NCI-H2029 treated with DMSO at 0.1 percent for 48 hours (cell line): ENCODE measurements at places on chromosomes 6 and 20.
A peak's percentile ranks its signal among the peaks of the same experiment; 100 is the strongest.

- no peak for DNase-seq
Observed at GRCh38 chr6:36139431-36139830, 9.1 kb downstream of the MAPK13 start.

DNA sequence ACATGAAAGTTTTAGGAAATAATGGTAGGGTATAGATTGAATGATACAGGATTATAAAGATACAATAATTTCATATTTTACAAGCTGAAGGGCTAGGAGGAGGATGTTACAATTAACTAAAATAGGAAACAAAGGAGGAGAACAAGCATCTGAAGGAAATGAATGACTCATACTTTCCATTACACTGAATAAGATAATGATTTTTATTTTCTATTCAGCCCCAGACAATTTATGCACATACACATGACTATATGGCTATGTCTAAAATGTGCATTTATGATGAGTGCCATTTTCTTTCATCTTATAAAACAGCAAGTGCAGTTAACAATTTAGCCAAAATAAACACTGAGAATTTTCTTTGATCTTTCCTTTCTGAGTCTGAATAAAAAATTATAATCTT is 994.6 kb upstream of the ADGRB3 start:
- DNase-seq = no peak

- peak; percentile 37 for DNase-seq
Observed at GRCh38 chr6:7390226-7390878, 744 bp downstream of the RIOK1 start.

DNA sequence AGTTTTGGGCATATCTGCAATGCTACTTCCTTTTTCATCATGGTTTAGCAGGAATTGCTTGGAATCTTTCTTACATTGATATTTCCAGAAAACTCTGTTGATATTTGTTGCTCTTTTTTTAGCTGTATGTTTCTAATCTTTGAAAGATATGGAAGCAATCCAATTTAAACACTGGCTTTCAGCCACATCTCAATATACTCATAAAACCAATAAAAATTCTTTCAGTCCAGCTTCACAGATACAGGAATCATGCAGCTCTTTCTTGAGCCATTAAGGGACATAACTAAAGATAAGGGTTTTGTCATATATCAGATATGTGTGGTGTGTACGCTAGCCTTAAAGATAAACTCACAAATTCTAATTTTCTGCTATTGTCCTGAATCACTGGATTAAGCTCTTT is 47.4 kb downstream of the PKIB start:
- DNase-seq = no peak

- DNase-seq = no peak
Observed at GRCh38 chr20:50027611-50028105, 44.9 kb downstream of the SNAI1 start.

DNA sequence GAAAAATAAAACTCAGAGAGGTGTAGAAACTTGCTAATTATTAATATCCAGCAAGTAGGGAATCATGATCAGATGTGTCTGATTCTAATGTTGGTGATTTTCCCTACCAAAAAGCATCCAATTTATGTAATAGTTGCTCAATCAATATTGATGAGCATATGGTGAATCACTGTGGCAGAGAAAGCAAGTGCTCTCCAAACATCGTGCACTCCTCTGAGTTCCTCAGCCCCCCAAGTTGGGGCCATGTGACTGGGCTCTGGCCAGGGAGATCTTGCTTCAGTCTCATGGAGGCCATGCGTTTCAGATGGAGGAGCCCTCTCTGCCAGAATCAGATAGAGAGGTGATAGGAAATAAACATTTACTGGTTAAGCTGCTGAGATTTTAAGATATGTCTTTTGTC is 133.2 kb upstream of the LY86 start:
- no peak for DNase-seq

DNA sequence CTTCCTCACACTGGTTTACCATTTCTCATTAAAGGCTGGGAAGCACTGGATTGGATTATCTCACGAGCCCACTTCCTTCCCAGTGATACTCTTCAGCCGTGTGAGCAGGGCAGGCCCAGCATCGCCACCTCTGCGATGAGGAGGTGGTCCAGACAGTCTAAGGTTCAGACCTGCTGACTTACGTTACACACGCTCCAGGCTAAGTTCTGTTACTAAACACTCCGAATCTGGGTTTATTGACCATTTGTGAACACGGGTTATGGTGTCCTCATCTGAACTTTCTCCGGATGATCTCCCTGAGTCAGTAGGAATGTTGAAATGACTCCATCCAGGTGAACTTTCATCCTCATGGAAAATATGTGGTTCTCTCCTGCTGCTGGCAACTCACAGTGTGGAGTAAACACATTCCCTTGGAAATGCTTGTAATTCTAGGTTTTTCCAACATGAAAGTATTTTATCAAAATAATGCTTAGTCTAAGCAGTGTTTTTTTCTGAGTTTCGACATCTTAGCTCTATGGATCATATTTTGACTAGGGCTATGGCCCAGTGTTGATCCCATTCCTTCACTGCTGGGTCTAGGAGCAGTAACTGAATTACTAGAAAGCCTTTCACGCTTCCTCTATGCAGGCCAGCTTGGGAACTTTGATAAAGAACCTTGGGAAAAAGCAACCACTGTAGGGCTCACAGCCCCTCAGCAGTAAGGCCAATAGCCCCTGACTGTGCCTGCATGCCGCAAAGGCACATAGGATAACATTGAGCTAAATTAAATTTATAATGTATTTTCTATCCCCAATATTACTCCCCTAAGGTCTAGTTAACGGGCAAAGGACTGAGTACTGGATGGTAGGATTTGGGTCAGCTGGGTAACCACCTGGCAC is 37.7 kb upstream of the PXDC1 start:
- no peak for DNase-seq
